Liver (tissue), 10 donors: ENCODE measurements at places on chromosomes 3 and 15. TPM values are rescaled to one million over a fixed set of nuclear protein-coding genes. Genes with fewer than 3 reads are reported as not detected.

DNA sequence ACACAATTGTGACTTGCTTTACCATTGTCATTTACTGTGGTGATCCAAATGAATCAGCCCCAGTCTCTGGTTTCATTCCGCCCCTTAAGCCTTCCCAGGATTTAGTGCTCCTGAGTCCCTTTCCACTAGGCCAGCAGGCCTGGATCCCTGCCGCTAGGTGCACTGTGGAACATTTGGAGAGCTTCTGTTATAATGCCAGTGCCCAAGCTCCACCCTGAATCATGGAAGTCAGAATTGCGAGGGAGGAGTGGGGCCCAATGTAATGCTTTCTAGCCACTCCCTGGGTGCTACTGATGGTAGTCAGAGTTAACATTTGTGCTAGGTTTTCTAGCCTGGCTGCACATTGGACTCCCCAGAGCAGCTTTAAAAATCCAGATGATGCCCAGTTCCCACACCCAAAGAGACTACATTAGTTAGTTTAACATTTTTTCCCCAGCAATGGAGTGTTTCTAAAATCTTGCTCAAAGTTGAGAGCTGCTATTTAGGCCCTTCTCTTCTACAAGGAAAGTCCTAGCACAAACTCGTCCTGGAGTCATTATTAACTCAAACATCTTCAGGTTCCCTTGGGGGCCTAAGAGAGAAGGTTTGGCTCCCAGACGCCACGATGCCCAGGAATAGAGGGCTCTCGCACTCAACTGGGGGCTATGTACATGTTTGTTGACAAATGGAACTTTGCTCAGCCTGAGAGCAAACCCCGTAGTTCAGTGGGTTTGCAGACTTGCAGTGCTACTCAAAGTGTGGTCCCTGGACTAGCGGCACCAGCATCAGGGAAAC is 366.7 kb upstream of the PROK2 start:
- no peak for DNase-seq

GRCh38 chr3:158452334-158452733 is 118.7 kb upstream of the MLF1 start:
- DNase-seq, result no peak

- no peak for DNase-seq
Observed at GRCh38 chr3:45771831-45772230, 24.5 kb downstream of the SLC6A20 start.

DNA sequence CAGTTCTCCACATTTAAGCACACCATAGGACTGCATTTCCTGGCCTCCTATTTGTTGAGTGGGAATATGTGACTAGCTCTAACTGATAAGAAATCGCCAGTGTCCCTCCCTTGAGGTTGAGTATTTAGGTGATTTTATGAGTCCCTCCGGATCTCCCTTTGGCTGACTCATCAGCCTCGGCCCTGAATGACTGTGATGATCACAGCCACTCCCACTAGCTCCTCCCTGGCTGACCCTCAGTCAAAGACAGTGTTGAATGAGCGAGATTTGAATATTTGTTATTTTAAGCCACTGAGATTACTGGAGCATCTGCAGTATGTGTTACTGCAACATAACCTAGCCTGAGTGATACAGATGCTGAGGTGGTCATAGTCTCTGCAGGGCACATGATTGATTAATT is 515.3 kb downstream of the EPHB1 start:
- no peak for DNase-seq

DNA sequence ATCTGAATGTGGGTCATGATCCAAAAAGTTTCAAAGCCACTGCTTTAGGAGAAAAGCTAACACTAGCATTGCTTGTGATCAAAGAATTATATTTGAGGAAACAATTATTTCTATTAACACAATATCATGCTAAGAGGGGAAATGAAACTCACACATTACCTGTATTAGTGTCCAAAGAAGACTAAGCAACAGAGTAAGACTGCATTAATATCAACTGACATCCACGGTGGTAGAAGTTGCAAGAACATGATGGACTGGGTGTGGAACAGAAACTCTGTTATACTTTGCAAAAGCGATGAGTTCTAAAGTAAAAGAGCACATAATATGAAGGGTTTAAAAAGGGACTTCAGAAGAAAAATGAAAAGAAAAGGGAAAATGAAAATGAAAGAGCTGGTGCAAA is 648.3 kb upstream of the NECTIN3 start:
- no peak for DNase-seq

- no peak for DNase-seq
Observed at GRCh38 chr15:62393196-62393595, 228.1 kb upstream of the C2CD4B start.

DNA sequence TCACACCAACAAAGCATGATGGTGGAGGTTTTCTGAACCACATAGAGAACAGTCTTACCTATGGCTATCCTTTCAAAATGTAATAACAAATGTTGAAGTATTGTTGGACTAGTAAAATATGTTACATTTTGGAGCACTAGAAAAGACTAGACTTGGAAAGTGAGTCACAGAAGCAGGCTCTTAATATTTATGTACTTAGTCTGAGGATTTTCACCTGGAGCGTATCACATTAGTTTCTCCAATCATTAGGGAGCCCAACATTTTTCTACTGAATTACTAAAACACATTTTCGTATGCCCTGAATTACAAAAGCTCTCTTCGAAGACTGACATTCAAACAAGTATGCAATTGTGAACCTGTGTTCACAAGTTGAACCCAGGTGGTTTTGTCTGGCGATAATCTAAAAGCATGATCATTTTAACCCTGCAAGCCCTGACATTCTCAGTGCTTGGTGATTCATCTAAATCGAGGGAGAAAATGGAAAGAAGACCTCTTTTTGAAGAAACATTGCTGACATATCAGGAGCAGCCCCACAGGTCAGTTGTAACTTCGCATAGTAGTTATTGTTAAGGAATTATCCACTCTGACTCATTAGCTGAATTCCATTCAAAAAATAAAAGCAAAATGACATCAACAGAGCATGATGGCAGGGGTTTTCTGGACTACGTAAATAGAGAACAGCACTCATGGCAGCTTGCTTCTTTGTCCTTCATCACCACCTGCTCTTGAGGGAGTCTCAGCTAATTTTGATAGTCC is 679.8 kb upstream of the NECTIN3 start:
- DNase-seq, result no peak

DNA sequence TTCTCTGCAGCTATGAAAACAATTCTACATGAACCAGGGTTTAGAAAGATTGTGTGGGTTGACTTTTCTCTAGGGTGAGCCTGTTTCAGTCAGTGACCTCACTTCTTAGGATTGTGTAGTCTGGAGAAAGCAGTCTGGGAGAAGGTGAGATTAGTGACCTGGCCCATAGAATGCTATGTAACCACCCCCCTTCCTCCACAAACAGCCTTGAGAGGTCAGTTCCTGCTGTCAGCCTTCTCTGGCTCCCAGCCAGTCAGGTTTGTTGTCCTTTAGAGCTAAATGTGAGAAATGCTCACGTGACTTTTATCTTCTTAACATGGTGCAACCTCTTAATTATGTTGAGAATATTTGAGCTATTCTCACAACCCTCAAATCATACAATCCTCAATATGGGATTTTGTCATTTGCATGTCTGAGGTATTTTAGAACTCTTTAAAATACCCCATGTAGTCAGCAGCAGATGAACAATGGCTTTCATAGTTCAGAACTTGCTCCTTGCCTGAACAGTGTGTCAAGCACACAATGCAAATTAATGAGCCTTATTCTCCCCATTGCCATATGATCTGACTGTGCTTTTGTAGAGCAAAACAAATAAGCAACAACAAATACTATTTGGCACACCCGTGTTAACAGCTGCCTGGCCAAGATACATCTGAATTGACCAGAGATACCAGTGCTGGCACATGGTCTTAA is 311.6 kb downstream of the CNTN6 start:
- DNase-seq, result no peak

DNA sequence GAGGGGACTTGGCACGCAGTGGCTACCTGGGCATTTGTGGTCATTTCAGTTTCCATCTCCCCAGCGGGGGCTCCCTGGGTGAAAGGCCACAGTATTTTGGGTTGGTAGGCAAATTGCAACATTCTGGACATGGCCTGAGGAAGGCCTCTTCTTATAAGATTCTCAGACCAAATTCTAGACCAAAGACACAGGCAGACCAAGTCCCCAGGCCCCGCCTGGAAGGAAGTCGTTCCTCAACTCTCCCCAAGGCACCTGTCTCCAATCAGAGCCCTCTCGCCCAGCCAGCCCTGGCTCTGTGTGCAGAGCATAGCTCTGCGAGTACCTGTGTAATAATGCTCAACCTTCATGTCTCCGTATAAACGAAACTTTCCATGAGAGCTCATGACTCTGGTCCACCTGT is 53.1 kb downstream of the GRIP2 start:
- DNase-seq, result no peak

DNA sequence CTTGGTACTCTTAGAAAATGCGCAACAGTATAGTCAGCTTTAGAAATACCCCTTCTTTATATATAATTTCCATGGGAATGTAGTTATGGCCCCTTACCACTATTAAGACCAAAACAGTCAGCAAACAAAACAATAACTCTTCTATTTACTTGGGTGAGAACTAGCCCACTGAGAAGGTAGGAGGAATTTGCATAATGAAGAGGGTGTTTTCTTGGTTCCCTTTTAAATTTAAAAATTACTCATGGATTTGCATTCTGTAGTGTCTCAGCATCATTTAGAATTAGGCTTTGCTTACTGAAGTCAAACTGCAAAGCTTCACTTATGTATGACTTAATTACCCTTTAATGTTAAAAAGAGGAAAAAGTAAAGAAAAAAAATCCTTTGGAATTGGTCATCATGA is 350.8 kb downstream of the PTPRG start:
- no peak for DNase-seq

DNA sequence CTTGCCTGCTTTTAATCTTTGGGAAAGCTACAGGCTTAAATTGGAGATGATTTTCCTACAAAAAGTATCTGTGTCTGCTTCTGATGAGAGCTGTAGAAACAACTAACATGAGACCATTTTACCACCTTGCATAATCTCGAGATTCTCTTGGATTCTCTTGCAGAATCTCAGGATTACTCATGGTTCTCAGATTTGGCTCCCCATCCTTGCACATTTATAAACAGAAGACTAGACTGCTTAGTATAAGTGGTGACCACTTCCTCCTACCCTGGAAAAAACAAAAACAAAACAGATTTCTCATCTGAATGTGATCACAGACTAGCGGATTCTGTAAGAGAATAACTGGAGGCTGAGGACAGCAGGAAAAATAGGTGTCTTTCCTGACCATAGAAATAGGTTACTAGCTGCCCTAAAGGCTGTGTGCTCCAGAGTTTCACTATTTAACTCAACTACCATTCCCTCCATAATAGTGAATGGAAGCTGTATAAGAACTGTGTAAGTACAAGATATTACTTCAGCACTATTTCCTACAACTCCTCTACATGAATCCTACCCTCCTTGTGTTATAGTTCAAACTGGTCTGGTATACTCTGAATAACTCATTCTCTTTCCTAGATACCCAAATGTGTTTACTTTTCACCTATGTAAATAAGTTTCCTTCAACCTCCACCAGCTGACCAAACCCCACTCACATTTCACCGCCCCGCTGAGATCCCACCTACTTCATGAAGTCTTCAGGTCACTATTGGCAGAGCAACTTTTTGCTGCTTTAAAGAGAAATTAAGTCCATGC is 122.2 kb upstream of the C2CD4B start:
- DNase-seq, result no peak

DNA sequence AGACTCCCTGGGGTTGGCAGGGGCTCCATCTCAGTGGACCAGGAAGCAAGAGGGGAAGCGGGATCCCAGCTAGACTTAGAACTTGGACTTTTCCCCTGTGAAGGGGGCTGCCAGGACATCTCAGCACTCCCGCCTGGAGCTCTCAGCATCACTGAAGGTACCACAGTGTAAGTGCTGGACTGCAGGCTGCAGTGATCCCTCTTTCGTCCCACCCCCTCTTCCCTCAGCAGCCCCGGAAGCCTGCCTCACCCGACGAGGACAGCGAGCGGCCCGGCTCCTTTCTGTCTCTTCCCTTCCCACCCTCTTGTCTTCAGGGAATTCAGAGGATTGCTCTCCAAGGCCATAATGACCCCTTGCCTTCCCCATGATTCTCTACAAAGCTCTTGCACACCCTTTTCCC is 94.4 kb downstream of the ANP32A start:
- DNase-seq, result no peak

GRCh38 chr3:108377384-108377783 is 81.0 kb downstream of the HHLA2 start:
- DNase-seq, result no peak

- DNase-seq, result no peak
Observed at GRCh38 chr3:57500506-57500905, 43.6 kb downstream of the DNAH12 start.

- DNase-seq, result no peak
Observed at GRCh38 chr3:85627932-85628331, 669.1 kb downstream of the CADM2 start.

- DNase-seq, result no peak
Observed at GRCh38 chr3:32865383-32865782, 47.6 kb downstream of the TRIM71 start.

GRCh38 chr3:16993227-16993626 is 108.5 kb downstream of the PLCL2 start:
- no peak for DNase-seq

GRCh38 chr15:96948981-96949380 is 618.5 kb downstream of the NR2F2 start:
- no peak for DNase-seq

DNA sequence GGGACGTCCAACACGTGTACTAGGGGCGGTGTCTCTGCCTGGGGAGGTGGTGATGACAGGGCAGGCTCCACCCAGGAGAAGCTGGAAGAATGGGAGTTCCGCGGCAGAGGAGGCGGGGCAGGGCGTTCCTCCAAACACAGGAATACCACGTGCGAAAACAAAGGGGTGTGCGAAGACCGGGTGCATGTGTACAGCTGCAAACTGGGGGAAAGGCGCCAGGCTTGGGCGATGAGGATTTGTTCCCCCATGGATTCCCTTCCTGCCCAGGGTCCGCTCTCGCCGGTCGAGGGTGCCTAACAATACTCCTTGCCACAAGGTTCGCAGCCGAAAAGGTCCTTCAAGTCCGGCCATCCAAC is 500 bp upstream of the ZSCAN2 start:
- DNase-seq, result peak; percentile 80

GRCh38 chr15:75887178-75887577 is 16.5 kb upstream of the FBXO22 start:
- no peak for DNase-seq

GRCh38 chr15:77959432-77959879 is 118.1 kb downstream of the TBC1D2B start:
- DNase-seq, result peak; percentile 88

CLDN18 gene
- total RNA-seq, result not detected

SST gene
- total RNA-seq, result not detected

CD96 gene
- total RNA-seq, result 2.7 TPM

C3orf49 gene
- total RNA-seq, result not detected

RASGRP1 gene
- 0.75 TPM for total RNA-seq

TMEM266 gene
- total RNA-seq, result 1.3 TPM

SOX14 gene
- not detected for total RNA-seq

CCDC39 gene
- total RNA-seq, result not detected

ASB7 gene
- 9.1 TPM for total RNA-seq

GOLGA6B gene
- 0.05 TPM for total RNA-seq
